ENCODE measurements at places on chromosomes 6 and 20.

DNA sequence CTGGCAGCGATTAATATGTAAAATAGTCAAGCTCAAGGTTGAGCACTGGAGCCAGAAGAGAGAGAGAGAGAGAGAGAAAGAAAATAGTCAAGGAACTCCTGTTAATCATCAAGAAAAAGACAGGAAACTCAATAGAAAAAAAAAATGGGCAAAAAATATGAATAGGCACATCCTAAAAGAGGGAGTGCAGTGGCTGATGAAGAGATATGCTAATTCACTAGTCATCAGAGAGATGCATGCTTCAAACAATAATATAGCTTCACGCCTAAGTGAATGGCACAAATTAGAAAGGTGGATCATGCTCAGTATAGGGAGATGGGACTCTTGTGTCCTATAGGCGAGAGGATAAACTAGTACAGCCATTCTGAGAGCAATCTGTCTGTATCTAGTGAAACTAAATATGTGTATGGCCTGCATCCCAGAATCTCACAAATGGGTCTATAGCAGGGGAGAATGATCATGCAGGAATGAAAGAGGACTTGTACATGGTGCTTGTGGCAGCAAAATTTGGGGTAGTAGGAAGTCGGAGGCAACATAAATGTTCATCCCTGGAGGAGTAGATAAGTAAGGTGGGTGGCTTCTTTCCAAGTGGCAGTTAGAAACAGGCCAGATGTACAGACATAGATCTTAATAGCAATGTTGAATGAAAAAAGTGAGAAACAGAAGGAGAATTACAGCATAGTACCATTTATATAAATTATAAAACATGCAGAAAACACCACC, 176.8 kb downstream of the VEGFA start:
- DNase-seq: no peak

- DNase-seq: no peak
Measured at GRCh38 chr6:21263531-21264287, 329.8 kb upstream of the SOX4 start.

- no peak for DNase-seq
Measured at GRCh38 chr20:61855286-61855685, 210.4 kb downstream of the TAF4 start.

DNA sequence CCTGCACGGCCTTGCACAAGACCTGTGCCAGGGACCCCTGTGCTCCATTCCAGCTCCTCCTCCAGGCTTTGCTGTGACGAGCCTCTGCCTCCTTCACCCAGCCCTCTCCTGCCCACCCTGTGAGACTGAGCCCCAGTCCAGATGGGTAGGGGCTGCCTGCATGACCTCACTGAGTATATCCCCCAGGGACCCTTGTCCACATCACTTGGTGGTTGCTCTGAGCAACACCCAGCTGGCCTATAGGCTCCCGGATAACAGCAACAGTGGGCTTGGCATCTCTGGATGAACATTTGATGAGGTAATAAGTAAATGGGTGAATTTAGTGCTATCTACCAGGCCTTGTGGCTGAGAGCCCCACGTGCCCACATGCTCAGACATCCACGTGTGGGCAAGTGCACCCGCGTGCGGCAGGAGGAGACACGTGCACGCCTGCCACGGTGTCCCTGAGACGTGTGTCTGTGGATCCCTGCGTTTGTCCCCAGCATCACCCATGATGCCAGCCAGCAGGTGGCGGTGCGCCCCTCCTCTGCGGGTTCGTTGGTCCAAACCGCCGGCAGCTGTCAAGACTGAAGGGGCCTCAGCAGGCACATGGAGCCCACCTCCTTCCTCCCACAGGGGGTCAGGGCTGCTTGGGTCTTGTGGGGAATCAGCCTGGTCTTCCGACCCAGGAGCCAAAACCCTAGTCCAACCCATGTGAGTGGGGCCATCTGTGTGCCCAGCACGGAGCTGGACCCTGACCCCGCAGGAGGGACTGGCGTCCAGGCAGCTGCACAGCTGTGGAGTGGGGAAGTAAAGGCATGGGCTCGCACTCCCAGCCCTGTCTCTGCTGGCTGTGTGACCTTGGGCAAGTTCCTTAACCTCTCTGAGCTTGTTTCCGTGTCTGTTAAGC, 45.9 kb downstream of the FGD2 start:
- peak; percentile 75 for DNase-seq

DNA sequence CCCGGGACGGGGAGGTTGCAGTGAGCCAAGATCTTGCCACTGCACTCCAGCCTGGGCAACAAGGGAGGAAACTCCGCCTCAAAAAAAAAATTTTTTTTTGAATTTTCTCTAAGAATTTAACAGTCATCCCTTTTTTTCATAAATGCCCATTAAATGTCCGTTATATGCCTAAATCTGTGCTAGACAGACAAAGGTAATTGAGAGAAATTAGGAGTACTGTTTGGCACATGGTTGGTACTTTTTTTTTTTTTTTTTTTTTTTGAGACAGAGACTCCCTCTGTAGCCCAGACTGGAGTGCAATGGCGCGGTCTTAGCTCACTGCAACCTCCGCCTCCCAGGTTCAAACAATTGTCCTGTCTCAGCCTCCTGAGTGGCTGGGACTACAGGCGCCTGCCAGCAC, 1.7 kb downstream of the PCMT1 start:
- no peak for DNase-seq
